ENCODE measurements at places on chromosomes 5 and 9. TPM values are rescaled to one million over a fixed set of nuclear protein-coding genes. Genes with fewer than 3 reads are reported as not detected.

GOLGA2 gene
- 32.9 TPM for total RNA-seq

DNA sequence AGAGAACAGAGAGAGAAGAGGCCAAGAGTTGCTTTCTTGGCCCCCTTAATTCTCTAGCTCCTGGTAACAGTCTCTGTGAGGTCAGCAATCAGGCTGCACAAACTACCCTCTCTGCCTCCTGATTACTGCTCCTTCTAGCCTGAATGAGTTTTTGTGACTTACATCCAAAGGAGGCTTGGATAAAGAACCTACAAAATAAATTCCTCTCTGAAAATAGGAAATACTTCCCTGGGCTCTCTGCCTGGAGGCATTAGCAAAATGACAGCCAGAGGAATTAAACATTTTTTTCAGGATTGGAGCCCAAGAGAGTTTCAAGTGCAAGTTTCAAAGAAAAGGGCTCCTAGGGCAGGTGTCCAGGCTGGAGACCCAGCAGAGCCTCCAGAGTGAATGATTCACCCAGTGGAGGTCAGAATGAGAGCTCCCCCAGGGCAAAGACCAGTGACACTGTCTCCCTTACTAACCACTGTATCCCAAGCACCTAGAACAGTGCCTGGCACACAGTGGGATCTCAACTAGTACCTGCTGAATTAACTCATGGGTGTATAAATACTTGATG is 162.5 kb downstream of the SPOCK1 start:
- DNase-seq = no peak

DNA sequence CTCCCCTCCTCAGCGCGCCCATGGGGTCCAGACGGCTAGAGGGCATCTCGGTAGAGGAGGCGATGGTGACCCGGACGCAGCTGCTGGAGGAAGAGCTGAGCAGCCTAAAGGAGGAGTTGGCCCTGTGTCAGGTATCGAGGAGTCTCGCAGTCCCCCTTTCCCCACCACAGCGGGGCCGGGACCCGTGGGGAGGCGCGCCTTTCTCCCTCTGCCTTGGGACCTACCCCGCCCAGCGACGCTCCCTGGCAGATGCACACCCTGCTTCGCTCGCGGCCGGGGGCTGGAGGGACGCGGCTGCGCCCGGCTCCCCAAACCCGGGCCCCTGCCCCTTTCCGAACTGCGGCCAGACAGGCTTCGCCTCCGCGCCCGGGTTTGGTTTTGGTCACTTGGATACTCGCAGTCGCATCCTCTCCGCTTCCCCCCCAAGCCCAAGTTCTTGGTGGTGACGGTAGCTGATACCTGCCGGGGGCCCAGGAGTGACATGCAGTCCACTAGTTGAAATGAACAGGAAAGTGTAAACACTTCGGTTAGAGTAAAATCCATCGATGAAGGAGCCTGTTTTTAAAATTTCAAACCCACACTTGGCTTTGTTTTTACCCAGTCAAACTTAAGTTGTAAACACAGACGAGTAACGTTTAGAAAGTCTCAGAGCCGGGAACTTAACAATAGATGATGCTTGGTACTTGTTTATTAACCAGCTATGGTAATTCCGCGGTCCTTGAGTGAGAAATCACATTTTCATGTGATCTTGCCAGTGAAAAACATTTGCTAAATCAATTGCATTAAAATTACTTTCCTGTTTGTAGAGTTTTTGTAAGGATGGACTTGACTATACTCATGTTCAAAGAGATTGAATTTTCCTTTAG is 688 bp downstream of the CNTLN start:
- DNase-seq = peak; percentile 66

- no peak for DNase-seq
Observed at GRCh38 chr5:111200828-111201227, 23.4 kb upstream of the CAMK4 start.

DNA sequence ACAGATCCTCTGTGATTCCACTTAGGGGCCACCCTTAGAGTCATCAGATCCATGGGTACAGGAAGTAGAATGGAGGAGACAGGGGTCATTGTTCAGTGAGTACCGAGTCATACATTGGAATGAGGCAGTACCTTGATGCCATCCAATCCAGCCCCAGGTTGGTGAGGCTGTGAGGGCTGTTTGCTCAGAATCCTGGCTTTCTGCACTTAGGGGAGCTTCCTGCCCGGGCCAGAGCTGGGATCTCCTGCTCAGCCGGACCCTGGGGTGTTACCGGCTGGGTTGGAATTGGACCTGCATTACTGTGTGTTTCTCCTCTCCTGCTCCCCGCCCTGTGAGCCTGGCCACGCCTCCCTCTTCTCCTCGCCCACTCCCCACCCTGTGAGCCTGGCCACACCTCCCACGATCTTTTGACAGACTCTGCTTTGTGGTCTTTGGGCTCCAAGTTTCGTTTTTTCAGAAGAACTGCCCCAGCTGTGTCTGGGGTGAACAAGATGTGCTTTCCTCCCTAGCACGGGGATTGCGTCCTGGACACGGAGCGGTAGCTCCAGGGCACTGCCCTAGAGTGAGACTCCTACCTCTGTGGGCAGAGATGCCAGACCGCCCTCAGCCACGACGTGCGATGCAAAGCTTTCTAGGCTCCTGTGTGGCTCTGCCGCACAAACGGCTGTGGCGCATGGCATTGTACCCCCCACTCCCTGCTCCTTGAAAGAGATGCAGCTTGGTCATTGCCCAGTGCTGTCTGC is 15.4 kb downstream of the TRAF2 start:
- DNase-seq = no peak

Data from G401 (cell line).